ENCODE measurements at places on chromosomes 7 and 10.

GRCh38 chr7:69681181-69681580, 82.9 kb downstream of the AUTS2 start:
- no peak for DNase-seq

DNA sequence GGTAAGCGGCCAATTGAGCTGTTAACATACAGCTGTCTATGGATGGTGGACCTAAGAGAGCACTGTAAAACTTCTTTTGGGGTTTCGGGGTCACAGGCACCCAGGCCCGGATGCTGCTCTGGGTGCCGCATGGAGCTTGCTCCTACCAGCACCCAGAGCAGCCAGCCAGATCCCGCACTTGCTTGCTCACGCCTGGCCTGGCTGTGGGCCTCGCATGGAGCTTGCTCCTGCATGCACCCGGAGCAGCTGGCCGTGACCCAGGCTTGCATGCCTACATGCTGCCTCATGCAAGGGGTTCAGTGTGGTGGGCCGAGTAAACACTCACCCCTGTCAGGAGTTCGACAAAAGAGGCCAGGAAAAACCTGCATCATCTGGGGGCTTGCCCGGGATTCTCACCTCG, 896.9 kb downstream of the SORCS1 start:
- DNase-seq = no peak

- peak; percentile 18 for DNase-seq
Observed at GRCh38 chr10:88149906-88150305, 286.5 kb downstream of the PTEN start.

DNA sequence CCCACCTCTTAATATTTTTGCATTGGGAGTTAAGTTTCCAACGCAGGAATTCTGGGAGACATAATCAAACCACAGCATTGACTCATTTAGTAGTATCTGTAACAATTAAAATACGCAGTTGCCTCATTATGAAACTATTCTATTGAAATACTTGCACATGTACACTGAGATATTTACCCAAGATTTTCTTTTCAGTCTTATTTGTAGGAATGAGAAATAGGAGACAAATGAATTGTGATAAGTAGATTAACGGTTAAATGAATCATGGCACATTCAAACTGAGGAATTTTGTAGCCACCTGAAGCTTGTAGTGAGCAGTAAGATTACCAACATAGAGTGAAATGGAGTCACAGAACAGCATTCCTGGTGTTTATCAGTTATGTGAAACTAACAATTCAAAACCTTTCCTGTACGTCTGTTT, 18.1 kb downstream of the RP9 start:
- DNase-seq = no peak

DNA sequence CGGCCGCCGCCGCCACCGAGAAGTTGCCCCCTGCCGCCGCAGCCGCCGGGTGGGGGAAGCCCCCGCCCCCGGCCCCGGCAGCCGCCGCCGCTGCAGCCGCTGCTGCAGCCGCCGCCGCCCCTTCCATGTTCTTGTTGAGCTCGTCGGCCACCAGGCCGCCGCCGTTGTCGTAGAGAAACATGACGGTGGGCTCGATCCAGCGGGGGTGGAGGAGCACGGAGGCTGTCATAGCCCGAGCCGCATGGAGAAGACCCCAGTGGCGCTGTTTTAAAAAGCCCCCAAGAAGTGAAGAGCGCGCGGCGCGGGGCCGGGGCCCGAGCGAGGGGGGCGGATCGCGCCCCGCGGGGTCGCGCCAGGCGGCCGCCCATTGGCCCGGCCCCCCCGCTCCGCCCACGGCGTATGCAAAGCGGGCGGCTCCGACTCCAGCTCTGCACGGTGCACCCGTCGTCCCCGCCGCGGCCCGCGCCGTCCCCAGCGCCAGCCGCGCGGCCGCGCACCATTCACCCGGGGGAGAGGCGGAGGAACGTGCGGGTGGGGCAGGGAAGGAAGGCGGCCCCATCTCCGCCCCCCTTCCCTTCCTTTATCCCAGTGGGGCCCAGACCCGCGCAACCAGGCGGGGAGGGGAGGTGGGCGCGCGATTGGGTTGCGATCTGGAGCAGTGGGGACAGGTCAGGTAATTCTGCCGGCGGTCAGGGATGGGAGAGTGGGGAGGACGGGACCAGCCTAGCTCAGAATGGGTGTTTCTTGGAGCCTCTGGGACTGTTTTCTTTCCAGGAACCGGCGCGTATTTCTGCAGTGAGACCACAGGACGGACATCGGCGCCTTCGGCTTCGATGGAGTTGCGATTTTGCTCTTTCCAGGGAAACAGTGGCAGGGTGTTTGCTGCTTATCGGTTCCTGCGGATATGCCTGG, at the start of gene HOXA13:
HOXA13 (minus strand) TSS at position 243 of the 912 bp plus-strand sequence; CDS start at position 229, 14 bp downstream.
- DNase-seq = peak; percentile 65

DNA sequence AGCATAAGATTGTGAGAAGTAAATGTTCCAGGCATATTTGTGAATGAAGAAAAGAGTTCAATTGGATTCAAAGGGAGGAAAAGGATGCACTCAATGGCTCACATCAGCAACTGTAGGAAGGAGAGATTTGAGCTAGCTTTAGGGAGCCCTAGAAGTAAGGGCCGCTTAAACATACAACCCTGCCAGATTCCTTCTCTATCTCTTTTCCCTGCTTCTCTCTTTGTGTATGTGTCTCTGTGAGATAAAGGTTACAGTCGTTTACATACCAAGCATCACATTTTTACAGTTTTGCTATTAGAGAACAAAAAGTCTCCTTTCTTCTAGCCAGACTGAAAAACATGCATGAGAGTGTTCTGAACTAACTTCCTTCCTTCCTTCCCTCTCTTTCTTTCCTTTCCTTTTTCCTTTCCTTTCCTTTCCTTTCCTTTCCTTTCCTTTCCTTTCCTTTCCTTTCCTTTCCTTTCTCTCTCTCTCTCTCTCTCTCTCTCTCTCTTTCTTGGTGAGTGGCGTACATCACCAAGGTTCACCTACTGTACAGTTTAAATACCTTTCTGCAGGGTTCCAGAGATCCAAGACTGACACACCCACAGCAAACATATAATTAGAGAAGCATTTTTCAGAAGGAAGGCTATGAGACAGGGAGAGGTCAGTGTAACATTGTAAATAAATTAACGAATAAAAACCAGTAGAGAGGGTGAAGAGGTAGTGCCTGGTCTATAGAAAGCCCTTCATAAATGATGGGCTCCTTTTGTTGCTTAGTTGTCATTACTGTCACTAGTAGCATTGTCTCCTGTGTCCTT, 240.4 kb downstream of the ARL4A start:
- no peak for DNase-seq

- no peak for DNase-seq
Observed at GRCh38 chr7:29771081-29771816, 35.1 kb upstream of the WIPF3 start.

- DNase-seq = no peak
Observed at GRCh38 chr7:21746949-21747348, 198.8 kb downstream of the CDCA7L start.

- DNase-seq = peak; percentile 82
Observed at GRCh38 chr10:109956454-109957091, 33.3 kb upstream of the XPNPEP1 start.

DNA sequence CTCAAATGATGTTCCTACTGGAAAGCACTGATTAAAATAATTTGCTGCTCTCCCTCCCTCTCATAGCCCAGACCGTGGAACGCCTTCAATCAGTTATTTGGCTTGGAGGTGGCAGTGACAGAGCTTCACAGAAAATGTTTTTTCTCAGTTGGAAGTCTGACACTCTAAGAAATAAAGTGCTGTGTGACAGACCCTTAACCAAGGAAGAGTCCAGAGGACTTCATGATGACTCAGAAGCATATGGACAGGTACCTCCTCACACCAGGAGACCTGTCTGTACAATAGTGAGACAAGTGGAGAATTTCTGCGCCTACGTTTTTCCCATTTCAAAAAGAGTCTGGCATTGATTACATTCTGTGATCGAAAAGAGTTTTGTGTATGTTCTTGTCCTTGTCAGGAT, 295.5 kb downstream of the DOCK4 start:
- DNase-seq = no peak

Data from A549 (cell line).